Activated naive CD4-positive, alpha-beta T cell (primary cell): ENCODE measurements at places on chromosomes 7 and 10.

DNA sequence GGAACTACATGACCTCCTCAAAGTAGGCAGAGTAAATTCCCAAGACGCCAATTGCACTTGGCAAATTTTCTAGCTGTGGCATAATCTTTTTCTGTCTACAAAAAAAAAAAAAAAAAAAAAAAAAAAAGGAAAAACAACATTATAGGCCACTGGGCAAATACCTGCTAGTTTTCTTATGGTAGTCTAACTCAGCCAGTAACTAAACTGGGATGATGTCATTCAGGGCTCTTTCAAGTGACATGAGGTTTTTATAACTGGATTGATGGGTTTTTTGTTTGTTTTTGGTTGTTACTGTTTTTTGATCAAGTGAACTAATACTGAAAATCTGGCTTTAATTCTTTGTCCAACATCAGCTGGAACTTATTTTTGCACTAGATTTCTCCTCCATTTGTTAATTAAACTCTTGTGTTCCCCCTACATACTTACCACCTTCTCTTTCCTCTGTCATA lies 7.4 kb upstream of the VIM start:
- DNase-seq = no peak

- DNase-seq = no peak
Measured at GRCh38 chr7:34165927-34166550, 260.7 kb downstream of the BMPER start.

DNA sequence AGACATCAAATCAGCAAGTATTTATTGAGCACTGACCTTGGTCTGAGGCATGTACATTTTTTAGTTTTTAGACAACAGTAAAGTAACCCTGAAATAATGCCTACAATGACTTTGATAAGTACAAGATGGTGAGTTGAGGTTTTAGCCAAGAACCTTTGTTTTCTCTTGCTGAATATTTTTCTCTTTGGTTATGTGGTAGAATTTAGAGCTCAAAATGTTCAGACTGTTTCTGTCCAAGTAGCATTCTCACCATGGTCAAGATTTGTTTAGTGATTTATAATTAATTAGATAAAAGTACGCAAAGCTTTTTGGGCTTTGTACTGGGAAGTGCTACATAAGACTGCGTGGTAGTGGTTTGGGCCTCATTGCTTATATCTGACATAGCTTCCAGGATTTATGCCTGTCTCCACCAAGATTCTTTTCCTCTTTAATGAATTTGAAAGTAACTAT lies 102.4 kb downstream of the KAT6B start:
- no peak for DNase-seq

DNA sequence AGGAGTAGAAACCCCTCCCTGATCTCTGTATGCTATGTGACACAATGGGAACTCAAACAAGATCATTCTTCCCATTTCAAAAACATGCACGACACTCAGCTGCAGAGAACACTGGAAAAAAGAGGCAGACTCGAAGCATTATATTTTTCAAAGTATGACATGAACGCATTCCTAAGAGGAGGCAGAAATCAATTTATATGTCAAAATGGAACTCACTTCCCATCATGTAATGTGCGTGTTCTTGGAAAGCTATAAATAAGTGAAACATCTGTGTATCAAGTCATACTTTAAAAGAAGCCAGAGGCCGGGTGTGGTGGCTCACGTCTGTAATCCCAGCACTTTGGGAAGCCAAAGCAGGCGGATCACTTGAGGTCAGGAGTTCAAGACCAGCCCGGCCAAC lies 142.7 kb downstream of the ICA1 start:
- no peak for DNase-seq

DNA sequence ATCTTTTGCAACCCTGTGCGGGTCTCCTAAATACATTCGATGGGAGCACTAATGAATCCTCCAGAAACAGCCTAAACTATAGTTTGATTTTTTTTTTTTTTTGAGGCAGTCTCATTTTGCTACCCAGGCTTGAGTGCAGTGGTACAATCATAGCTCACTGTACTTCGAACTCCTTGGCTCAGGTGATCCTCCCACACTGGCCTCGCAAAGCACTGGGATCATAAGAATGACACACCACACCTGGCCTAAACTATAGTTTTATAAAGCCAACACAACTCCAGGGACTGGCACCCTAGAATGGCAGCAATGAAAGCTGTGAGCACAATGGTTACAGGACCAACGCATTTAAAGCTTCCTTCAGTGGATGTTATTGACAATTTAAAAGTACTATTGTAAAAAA lies 14.5 kb upstream of the JMJD1C start:
- DNase-seq = no peak

DNA sequence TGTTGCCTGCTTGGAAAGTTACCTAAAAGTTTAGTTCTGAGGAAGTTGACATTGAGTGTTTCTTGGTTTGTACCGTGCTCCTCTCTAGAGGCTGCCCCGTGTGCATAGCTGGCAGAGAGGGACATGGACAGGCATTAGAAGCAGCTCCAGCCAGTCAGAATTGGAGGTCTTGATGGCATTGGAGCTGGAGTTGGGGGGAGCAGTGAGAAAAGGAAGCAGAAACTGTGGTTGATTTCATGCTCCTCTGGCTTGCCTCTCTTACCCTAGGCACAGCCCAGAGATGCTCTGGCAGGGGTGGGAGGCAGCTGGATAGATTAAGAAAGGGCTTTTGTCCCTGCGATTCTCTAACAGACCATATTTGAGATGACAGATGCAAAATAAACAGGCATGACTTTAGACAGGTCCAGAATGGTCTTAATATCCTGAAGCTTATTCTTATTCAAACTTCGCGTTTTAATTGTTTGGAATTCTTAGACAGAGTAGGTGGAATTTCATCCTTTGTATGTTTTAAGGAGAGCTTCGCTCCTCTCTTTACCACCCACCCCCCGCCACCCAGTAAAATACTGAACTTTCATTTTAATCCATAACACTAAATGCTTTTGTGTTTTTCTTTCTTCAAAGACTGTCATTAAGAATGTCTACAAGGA lies 73.5 kb upstream of the GLCCI1 start:
- no peak for DNase-seq

GRCh38 chr10:35127289-35127891 lies 744 bp downstream of the CREM start:
- peak; percentile 43 for DNase-seq

DNA sequence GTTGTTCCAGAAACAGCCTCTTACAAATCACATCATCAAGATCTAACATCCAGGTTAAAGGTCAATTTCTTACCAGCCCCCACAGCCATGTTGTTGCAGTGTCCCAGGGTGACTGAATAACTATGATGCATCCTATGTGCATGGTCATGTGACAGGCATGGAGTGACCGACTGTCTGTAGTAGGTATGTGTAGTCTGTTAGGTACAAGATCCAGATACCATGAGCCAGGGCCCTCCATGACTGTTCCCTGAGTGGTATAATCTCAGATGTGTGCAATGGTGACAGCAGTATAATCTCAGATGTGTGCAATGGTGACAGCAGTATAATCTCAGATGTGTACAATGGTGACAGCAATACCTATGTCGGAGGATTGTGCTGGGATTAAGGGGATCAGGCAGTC lies 8.8 kb downstream of the CDHR3 start:
- no peak for DNase-seq

- DNase-seq = no peak
Measured at GRCh38 chr7:111168182-111168581, 77.3 kb downstream of the LRRN3 start.

- DNase-seq = no peak
Measured at GRCh38 chr10:74044419-74044818, 46.5 kb downstream of the VCL start.

GRCh38 chr7:100191775-100192174 lies 14.1 kb downstream of the STAG3 start:
- DNase-seq = no peak

DNA sequence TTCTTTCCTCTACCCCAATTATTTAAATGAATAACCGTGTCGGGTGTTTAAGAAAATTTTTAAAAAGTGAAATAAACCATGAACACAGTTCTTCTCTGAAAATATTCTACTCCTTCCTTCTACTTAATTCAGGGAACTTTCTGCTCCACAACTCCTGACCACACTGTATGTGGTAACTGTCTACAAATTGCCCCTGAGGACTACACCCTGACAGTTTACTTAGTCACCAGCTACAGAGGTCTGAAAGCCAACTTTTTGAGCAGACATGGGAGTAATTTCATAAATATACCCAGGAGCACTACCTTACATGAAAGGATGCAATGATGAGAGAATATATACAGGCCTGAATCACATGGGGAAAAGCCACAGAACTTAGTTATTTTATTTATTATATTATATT lies 523.2 kb upstream of the SORCS1 start:
- no peak for DNase-seq

GRCh38 chr7:70694971-70695794 lies 436.8 kb upstream of the GALNT17 start:
- DNase-seq = no peak

GRCh38 chr10:61399406-61399805 lies 53.8 kb downstream of the TMEM26 start:
- DNase-seq = no peak

- no peak for DNase-seq
Measured at GRCh38 chr10:14412624-14413023, 81.9 kb upstream of the FRMD4A start.

GRCh38 chr7:139721417-139721816 lies 56.4 kb downstream of the HIPK2 start:
- no peak for DNase-seq

DNA sequence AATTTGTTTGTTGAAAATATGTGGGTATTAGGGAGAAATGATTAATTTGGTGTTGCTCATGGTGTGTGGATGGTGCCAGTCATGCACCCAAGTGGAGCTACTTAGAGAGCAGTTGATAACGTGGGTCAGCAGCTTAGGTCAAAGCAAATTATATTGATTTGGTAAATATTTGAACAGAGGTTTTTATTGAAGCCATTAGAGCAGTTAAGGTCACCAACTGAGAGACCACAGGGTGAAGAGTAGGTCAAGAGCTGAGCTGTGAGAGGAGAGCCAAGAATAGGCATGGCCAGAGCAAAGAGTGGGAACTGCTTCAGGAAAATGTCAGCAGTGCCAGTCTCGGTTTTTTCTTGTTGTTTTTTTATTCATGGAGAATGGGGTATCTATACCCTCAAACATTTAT lies 97.9 kb downstream of the TMEM168 start:
- DNase-seq = no peak

GRCh38 chr7:116578526-116578925 lies 53.7 kb downstream of the CAV1 start:
- no peak for DNase-seq

DNA sequence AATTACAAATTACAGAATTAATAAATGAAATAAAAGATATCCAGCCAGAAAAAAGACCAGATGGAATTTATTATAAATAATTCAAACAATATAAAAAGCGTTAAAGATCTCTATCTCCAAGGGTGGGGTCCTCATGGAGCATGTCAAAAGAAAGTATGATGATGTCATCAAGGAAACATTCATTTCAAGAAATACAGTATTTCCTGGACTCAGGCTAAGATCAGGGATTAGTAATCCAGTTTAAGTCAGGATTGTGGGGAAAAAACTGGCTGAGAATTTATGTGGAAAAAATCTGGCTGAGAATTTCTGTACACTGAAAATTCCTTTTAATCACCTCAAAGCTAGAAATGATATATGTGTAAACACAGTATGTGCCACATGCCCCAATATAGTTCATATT lies 1075.3 kb downstream of the XPNPEP1 start:
- DNase-seq = no peak

- DNase-seq = no peak
Measured at GRCh38 chr10:91341686-91342085, 68.5 kb upstream of the HECTD2 start.

GRCh38 chr7:99116144-99116543 lies 27.8 kb downstream of the SMURF1 start:
- no peak for DNase-seq

DNA sequence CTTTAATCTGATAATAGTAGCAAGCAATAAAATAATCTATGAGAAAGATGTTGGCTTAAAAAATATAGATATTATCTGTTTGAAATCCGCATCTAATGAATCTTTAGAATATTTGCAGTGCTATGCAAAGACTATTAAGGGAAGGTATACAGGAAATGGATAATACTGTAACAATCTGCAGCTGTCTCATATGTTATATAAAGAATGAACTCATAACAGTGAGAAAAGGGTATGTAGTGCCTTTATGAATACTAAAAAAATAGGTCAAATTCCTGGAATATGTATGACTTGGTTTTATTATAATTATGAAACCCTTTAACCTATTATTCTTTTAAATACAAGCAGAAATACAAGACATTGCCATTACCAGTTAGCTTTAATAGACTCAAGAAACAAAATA lies 105.1 kb upstream of the GPR22 start:
- DNase-seq = no peak

GRCh38 chr7:46202379-46202778 lies 281.3 kb upstream of the IGFBP3 start:
- DNase-seq = no peak

DNA sequence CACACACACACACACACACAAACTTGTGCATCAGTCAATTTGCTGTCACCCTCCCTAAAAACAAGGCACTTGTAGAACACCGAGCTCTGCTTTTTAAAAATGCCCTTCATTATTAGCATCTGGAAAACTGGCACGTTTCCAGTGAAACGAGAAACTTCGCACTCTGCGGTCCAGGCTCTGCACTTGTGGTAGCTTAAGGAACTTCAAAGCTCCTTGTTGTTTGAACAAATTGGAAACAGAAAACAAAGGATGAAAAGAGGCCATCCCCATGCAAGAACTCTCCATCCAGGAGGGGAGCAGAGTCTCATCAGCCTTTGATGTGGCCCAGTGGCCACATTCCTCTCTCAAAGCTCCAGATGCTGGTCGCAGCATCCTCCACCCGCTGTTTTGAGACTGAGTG lies 105.1 kb downstream of the C10orf90 start:
- no peak for DNase-seq
